Left kidney (tissue), 8 donors: ENCODE measurements at places on chromosomes 7 and 10.
A peak's percentile ranks its signal among the peaks of the same experiment; 100 is the strongest.

DNA sequence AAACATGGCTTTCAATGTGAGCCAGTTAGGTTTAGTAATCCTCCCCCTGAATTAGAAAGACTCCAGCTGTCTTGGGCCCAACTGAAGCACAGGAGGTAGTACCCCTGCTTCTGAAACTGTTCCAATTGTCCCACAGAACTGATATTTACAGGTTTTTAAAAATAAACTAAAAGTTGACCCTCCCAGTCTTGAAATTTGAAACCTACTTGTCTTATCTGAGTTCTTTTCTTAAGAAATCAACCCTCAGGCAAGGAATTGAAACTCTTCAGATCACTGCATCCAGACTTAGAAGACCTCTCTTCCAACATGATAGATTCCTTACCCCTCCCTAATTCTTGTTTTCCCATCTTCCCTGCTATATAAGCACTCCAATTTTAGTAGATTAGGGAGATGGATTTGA, 13.3 kb upstream of the ARHGAP21 start:
- DNase-seq, result no peak

DNA sequence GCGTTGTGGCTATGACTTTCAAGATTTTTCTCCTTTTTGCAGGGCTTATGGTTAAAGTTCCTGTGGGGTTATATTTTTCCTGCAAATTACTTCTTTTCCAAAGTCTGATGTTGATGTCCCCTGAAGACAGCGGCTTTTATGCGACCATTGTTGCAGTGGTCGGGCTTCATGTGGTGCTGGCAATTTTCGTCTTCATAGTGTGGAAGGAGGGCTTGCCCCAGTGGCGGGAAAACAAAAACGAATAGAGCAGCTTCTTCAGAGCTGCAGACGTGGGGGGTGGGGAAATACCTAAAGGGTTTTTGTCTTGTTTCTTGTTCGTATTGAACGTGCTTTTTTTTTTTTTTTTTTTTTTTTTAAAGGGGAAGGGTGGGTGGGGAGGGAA, 53.8 kb downstream of the MCMBP start:
- DNase-seq, result peak; percentile 19

- no peak for DNase-seq
Observed at GRCh38 chr7:117135553-117135891, 182.2 kb downstream of the ST7 start.

- DNase-seq, result no peak
Observed at GRCh38 chr7:114392686-114393085, 21.9 kb upstream of the FOXP2 start.

GRCh38 chr10:130010653-130011052, 46.6 kb upstream of the EBF3 start:
- DNase-seq, result no peak

DNA sequence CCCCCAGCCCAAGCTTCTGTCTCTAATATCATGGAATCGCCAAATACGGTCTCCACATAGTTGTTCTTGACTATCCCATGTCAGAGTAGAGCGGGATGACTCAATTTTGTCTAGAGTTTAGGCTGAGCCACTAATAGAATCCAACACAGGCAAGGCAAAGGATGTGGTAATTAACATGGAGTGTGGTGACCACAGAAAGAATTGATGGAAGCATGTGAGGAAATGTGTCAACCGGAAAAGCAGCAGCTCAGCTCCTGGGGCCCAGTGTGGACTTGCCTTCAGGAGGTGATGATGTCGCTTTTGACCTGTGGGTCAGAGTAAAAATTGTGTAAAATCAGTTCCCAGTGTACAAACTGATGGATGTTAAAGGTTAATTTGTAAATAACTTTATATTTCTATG, 139.3 kb upstream of the KLF6 start:
- no peak for DNase-seq

- DNase-seq, result no peak
Observed at GRCh38 chr10:58089739-58090138, 178.0 kb downstream of the IPMK start.

DNA sequence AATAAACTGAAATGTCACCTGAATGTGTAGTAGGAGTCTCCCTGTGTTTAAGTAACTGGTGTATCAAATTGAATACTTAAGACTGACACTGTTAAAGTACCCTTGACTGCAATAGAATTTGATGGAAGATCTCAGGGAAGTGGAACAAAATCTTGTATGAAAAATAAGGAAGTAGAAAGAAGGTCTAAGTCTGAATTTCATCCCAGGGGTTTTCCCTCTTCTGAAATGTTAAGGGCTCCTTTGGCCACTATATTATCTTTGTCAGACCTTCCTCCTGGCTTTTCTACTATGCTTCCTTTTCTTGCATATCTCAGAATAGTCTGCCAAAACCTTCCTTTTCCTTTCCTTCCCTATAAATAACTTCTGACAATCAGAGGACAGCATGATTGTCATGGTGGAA, 59.6 kb downstream of the BLNK start:
- no peak for DNase-seq
